Bronchial epithelial cell (primary cell): ENCODE measurements at places on chromosomes 3 and 15. TPM values are rescaled to one million over a fixed set of nuclear protein-coding genes. Genes with fewer than 3 reads are reported as not detected.

FEZF2 gene
- total RNA-seq = not detected in 2 replicates

DISP2 gene
- total RNA-seq = under 0.01 TPM in 1 of 2 replicates, not detected in the other

LDHAL6B gene
- not detected in 2 replicates for total RNA-seq

CALML4 gene
- total RNA-seq = 4.5 and 6.4 TPM in 2 replicates

ZPLD1 gene
- 2.6 and 3.9 TPM in 2 replicates for total RNA-seq

SLC22A13 gene
- total RNA-seq = 0.77 and 0.79 TPM in 2 replicates

NRROS gene
- not detected in 2 replicates for total RNA-seq

SLC2A2 gene
- total RNA-seq = not detected in 2 replicates

GNAT1 gene
- 0.26 TPM in 1 of 2 replicates, not detected in the other for total RNA-seq

CEMIP gene
- 2.9 and 5.3 TPM in 2 replicates for total RNA-seq

PLA2G4F gene
- 1.6 and 10.2 TPM in 2 replicates for total RNA-seq

RYK gene
- total RNA-seq = 85.0 and 85.1 TPM in 2 replicates

WDR73 gene
- 24.0 and 31.0 TPM in 2 replicates for total RNA-seq

PLS1 gene
- total RNA-seq = 17.1 and 26.0 TPM in 2 replicates

PLSCR2 gene
- total RNA-seq = 0.26 TPM in 1 of 2 replicates, not detected in the other

PP2D1 gene
- not detected in 2 replicates for total RNA-seq

STRA6 gene
- total RNA-seq = 0.26 TPM in 2 replicates

ACOX2 gene
- total RNA-seq = 0.26 TPM in 1 of 2 replicates, not detected in the other
